Fibroblast of pulmonary artery (primary cell): ENCODE measurements at places on chromosomes 16 and 17.

DNA sequence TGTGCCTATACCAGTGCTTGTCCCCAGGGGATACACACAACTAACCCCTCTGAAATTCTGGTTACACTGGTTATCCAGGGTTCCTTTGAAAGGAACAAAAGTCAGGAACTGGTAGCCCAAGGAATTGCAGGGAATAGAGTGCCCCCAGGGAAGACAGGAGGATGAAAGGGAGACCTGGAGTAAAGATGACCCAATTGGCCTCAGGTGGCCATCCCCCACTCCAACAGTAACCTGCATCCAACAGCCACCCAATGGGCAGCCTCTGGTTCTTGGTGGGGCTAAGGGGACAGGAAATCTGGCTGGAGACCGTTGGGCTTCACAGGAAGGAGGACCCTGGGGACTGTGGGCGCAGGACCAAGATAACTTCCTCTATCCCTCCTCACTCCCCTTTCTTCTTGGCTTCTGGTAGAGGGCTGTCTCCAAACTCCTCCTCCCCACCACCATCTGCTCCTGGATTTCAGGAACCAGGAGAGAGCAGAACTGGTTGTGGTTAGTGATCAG, 826 bp upstream of the MPO start:
- no peak for DNase-seq

DNA sequence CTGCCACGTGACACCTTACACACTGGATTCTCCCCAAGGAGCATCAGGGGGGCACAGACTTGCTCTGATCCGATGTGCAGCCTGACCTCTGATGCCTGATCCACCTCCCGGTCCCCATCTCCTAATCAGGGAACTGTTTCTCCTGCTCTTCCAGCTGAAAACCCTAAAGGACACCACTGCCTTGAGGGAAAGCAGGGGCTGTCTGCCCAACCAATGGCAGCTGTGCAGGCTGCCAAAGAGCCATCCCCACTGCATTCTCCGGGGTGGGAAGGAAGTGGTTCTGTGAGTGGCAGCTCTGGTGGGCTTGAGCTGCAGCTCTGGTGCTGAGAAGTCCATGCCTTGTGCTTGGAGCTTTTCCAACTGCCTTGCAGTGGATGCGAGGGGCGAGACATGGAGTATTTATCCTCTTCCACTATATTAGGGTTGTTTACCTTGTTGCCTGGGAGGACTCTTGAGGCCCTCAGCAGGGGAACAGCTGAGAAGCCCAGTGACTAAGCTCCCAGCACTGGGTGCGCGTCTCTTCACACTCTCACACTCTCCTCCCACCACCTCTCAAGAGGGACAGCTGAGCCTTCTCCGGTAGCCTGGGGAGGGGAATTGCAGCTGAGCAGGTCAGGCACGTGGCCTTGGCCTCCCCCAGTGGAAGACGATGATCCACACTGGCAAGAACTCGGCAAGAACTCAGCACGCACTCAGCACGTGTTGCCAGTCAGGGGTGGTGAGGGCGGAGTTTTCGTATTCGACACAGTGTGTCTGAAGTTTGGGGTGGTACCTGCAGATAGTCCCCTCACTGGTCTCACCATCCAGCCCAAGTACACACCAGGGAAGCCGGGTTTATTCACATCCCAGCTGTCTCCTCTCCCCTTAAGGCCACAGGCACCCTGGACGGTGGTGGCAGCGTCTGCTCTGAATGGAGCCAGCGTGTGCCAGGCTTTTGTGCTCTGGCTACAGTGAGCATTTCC, 21.1 kb upstream of the SPATA32 start:
- peak; percentile 76 for DNase-seq

GRCh38 chr16:84312783-84313382, 18.2 kb downstream of the WFDC1 start:
- no peak for DNase-seq

- no peak for DNase-seq
Observed at GRCh38 chr16:56245197-56245596, 53.9 kb downstream of the GNAO1 start.

- no peak for DNase-seq
Observed at GRCh38 chr16:610513-611381, 20.0 kb upstream of the WFIKKN1 start.

GRCh38 chr16:84182680-84183571, 3.9 kb downstream of the TAF1C start:
- no peak for DNase-seq

DNA sequence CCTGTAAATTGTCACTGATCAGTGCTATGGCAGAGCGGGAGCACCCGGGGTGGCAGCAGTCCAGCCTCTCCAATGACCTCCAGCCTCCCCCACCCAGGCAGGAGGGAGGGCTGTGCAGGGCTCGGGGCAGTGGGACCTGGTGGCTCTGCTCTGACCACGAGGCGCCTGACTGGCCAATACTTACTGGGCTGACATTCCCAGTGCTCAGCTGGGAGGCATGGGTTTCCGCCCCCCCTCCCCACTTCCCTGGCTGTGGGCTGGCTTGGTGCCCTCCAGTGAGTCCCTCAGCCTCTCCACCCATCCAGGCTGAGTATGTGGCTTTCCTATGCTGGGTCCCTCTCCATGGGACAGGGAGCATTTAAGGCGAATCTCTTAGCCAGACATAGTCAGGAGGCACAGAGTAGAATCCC, 2.7 kb downstream of the SOCS3 start:
- peak; percentile 75 for DNase-seq

DNA sequence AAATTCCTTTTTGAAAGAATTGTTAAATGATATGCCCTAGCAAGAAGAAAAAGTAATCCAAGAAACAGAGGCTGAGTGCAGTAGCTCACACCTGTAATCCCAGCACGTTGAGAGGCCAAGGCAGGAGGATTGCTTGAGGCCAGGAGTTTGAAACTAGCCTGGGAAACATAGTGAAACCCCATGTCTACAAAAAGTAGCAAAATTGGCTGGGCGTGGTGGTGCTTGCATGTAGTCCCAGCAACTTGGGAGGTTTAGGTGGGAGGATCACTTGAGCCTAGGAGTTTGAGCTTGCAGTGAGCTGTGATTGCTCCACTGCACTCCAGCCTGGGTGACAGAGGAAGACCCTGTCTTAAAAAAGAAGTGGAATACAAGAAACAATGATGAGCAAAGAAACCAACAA, 56.1 kb downstream of the NT5M start:
- DNase-seq = no peak

DNA sequence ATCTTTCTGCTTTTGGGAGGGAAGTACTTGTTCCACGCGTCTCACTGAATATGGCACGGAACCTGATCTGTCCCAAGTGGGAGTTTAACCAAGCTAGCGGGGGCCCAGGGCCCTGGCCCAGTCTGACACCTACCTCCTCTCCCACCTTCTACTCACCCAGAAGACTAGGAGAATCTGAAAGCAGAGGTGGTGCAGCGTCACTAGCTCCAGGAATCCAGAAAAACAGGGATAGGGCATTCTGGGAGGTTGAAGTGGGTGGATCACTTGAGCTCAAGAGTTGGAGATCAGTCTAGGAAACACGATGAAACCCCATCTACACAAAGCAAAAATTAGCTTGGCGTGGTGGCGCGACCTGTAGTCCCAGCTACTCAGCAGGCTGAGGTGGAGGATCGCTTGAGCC, 163.5 kb upstream of the ZNF267 start:
- no peak for DNase-seq

DNA sequence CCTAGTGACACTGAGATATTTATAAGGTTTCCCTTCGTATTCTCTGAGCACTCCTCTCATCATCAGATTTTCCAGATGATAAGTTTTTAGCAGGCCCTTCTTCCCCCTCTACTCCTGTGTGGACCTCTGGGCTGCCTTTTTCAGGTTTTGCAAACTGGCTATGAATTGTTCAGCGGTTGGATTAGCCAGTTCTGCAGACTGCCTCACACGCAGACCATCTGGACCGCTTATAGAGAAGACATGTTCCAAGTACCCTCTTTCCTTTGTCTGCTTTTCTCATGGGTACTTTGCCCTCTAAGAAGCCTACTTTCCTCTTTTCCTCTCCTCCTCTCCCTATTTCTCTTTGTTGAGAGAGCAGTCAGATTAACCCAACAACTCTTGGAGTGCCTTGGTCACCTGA, 111.6 kb downstream of the GRIN2A start:
- no peak for DNase-seq

- DNase-seq = peak; percentile 4
Observed at GRCh38 chr17:36755586-36755985, 154.2 kb downstream of the MRM1 start.

GRCh38 chr17:74015990-74016389, 187.5 kb upstream of the RPL38 start:
- no peak for DNase-seq

- DNase-seq = no peak
Observed at GRCh38 chr16:29680180-29680598, 1.2 kb downstream of the QPRT start.

DNA sequence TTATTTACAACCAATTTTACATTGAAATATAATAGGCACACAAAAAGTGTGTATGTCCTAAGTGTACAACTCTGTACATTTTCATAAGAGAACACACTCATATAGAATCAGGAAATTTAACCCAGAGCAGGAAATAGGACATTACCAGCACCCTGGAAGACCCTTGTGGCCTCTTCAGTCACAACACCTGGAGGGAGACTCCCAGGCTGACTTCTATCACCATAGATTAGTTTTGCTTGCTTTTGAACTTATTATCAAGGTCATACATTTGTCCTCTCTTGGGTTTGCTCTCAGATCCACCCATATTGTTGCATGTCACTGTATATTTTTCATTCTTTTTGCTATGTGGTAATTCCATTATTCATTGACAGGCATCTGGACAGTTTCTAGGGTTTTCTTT, 5.8 kb downstream of the RIPOR1 start:
- DNase-seq = no peak

GRCh38 chr17:78133179-78133951, 2.8 kb downstream of the TMC8 start:
- no peak for DNase-seq

DNA sequence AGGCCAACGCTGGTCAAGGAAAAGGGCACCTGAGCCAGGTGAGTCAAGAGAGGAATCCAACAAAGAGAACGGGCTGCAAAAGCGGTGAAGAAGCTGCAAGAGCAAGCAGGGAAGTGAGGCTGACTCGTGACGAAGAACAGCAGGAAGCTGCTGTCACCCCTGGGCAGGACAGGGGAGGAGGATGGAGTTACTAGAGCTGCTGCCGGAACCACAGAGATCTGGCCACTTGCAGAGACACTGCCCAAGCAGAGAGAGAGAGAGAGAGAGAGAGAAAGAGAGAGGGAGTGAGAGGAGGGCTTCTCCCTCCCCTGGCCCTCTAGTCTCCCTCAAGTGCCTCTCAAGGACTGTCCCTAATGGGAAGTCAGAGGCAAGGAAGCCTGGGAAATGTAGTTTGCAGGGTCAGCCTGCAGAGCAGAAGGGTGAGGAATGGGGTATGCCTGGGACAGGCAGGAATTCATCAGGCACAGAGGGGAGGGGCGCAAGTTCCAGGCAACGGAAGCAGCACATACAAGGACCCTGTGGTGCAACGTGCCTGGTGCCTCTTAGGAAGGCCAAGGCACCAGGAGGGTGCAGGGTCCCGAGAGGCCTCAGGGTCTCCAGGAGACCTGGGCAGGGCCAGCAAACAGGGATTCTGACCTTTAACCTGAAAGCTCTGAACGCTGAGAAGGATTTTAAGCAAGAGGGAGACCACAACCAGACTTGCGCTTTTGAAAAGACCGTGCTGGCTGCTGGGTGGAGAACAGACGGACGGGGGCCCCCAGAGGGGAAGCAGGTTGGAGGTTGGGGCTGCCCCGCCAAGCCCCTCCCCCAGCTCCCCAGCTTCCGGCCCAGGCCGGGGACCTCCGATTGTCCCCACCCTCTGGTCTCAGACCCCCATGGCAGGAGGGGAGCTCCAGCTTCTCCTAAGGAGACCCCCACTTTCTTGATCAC, 45.8 kb upstream of the CIBAR2 start:
- no peak for DNase-seq

DNA sequence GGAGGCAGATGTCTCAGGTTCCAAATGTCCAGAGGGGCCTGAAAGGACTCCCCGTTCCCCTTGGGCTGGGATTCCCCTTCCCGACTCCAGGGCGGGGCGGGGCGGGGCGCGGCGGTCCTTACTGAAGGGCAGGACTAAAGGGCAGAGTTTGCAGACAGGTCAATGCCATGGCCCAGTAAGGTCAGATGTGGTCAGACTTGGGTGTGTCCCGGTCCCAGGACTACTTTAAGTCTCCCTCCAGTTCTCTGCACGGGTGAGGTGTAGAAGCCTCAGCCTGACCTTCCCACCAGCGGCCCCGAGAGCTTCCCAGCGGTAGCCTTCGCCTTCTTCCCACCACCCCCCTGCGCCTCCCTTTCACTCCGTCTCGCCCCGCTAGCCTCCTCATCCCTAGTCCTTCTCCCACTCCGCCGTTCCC, 532 bp downstream of the KDM6B start:
- DNase-seq = no peak

- no peak for DNase-seq
Observed at GRCh38 chr16:77700846-77701245, 21.5 kb upstream of the NUDT7 start.

GRCh38 chr16:58393138-58393504, 850 bp downstream of the GINS3 start:
- no peak for DNase-seq

- peak; percentile 54 for DNase-seq
Observed at GRCh38 chr17:38415250-38416194, 12.7 kb upstream of the ARHGAP23 start.

DNA sequence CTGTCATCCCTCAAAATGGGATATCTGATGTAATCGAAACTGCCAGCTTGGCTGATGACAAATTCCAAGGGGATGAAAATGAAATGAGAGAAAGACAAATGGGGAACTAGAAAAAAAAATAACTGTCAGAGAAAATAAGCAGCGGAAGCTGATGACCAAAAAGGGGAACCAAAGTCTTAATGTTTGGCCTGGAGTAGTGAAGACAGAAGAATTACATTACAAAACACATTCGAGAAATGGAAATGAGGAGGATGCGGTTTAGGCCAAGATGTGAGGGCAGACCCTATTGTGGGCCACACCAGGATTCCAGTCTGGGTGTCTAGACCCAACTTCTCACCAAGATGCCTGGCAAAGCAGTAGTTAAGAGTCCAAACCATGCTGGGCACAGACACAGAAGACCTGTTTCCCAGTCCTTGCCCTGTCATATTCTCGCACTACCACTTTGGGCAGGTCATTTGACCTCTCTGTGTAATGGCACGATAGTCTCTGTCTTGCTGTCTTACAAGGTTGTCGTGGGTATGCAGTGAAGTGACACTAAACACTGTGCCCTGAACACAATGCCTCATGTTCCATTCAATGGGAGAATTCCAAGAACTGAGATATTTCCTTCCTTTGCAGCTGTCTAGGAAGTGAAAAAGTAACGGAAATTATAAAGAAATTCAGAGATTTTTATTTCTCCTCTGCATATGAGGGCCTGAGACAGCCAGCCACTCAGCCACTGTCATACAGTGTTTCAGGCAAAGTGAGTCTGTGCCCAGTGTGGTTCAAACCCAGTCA, 12.3 kb upstream of the CCL2 start:
- no peak for DNase-seq

DNA sequence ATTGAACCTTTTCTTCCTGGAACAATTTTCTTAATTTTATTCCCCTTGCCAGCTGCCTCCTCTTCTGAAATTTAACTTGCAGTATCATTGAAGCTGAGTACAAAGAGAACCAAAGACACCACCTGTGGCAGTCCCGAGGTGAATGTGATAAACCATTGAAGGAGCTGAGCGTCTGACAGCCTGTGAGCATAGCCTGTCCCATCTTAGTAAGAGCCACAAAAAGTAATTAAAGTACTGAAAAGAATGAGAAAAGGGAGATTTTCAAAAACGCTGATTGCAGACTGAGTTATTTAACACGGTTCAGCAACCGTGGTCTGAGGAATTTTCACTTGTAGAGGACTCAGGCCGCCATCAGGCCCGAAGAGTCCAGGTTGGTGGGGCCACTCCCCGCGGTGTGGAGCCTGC, 27.2 kb upstream of the ST6GALNAC1 start:
- DNase-seq = no peak

- DNase-seq = peak; percentile 98
Observed at GRCh38 chr17:59842901-59843652, 49.7 kb downstream of the TUBD1 start.

- DNase-seq = no peak
Observed at GRCh38 chr16:57739756-57740422, 4.3 kb downstream of the KATNB1 start.
